ENCODE measurements at places on chromosomes 12 and 14.
A peak's percentile ranks its signal among the peaks of the same experiment; 100 is the strongest.

DNA sequence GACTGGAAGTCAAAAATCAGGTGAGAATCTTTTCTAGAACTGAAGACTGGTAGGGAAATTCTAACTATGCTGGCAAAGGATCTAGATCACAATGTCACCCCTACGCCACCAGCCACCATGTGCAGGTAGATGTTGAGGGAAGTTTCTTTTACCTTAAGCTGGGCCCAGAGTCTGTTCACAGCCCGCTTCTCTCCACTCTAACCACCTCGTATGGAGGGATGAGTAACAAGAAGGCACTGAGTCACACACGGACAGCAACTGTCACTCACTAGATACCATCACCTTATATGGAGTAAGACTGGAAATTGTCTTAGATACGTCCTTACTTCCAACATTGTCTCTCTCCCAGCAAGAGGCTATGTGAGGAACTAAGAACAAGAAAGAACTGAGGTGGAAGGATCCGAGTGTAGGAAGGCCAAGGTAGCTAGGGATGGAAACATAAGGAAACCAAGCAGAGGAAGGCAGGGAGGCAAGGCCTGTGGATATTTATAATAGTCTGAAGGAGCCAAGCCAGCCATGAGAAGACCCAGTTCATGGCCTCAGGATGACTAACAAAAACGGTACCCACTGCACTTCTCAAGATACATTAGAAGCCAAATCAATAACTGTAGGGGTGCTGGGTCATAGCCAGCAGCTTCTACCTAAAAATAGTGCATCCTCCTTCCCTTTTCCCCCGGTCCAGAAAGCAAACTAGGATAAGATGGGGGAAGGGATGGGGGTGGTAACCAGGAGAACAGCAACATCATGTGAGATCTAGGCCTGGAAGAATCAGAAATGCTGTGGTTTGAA, 15.5 kb downstream of the REM2 start:
- no peak for DNase-seq

GRCh38 chr14:61861320-61861865, 99.2 kb downstream of the SNAPC1 start:
- no peak for DNase-seq

DNA sequence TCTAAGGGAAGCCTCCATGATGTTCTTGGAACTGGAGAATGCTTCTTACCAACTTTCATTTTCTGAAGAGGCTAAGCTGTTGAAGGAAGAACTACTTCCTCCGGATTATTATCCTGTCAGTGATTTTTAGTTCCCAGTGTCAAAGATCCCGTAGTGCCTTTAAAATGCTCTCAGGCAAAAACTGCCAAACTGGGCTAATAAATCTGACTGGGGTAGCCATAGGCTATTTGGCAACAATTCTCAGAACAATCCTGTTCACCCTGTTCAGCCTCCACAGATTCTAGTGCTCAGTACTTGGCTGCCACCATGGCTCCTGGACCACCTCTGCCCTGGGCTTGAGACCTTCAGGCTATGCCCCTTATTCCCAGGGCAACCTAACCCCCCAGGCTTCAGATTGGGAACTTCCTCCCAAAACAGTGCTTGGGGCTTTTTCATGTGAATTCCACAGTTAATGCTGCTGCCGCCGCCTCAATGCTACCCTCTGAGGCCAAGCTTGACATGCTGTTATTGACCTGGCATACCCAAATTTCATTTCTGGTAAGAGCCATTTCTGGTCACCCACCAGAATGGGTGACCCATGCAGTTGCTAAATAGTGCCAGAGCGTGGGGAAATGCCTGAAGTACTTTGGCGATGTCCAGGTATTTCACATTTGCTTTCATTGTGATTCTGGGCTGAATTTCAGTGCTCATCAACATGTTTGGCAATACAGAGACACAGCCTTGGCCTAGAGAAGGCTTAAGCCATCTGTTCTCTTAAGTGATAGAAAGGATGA, 110.0 kb upstream of the ARHGAP5 start:
- DNase-seq, result no peak

DNA sequence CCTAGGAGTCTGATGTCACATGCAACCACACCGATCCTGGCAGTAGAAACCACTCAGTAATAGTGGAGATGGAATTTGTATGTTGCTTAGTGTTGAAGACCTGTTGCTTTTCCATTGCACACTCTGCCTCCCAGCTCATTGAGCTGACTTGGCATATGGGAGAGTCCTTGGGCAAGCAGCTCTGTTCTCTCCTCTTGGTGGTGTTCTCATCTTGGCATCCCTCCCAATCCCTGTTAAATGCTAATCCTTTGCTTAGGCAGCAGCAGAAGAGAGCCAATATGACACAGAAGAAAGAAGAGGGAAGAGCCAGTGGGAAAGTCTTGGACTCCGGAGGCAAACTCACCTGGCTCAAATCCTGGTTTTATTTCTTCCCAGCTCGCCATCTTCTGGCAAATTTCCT, 178.0 kb upstream of the CAND1 start:
- DNase-seq, result no peak

- DNase-seq, result no peak
These were observed 2.7 kb downstream of the M6PR start for GRCh38 chr12:8946733-8947132.

DNA sequence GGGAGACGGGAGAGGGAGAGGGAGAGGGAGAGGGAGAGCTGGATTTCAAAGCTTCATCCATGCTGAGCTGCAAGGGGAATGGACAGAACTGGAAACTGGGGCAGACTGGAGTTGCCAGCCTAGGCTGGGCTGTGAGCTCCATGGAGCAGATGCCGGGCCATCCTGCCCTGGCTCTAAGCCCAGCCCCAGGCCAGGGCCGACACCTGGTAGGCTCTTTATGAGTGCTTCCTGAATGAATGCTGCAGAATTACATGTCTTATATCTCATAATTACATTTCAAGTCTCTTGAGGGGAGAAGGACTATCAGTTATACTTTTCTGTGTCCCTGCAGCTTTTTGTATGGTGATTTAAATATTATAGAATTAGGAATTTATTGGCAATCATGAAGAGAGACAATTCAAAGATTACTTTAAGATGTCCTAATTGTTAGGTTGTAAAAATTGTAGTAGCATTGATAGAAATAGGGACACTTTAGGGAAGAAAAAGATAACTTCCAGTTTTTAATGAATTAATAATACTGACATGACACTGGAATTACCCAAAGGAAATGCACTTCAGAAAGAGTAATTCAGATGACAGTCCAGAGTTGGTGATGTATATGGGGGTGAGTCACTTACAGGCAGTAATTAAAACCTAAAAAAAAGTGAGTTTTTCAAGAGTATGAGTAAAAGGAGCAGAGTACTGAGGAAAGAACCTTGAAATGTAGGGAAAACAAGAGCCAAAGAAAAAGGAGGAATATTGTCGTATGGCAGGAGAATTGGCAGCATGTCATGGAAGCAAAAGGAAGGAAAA, 29.0 kb downstream of the SCYL2 start:
- no peak for DNase-seq

- DNase-seq, result no peak
These were observed 73.9 kb upstream of the HIF1A start for GRCh38 chr14:61621444-61621843.

GRCh38 chr12:65648461-65648860, 175.8 kb upstream of the HMGA2 start:
- DNase-seq, result no peak

DNA sequence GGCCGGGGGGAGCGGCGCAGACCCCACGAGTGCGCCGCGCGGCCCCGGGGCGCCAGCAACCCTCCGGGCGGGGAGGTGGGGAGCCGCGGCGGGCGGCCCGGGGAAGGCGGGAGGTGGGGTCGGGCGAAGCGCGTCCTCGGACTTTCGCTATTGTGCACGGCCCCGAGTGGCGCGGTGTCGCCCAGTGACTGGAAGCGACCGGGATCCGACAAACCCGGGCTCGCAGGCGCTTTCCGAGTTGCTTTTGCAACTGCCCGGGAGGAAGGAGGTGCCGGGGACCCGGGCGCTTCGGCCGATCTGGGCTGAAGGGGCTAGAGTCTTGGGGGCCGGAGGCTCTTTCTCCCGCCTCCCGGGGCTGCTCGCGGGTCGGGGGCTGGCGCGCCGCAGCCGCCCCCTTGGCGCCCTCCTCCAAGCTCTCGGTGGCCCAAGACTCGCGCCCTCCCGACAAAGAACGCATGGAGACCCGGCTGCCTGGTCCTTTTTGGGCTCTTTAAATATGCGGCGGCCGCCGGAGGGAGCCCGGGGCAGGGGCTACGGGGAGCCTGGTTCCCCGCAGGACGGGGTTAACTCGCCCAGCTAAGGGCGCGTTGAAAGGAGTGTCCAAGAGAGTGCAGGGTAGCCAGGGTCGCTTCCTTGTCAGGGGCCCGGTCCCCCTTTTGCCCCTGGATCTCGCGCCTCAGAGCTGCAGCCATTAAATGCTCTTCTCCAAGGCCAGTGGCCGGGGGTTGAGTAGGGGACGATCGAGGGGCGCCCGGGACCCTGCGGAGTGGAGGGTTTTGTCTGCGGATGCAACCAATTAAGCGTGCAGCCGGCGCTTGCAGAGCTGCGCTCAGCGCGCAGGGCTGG, 1.4 kb downstream of the HMGA2 start:
- peak; percentile 32 for DNase-seq

DNA sequence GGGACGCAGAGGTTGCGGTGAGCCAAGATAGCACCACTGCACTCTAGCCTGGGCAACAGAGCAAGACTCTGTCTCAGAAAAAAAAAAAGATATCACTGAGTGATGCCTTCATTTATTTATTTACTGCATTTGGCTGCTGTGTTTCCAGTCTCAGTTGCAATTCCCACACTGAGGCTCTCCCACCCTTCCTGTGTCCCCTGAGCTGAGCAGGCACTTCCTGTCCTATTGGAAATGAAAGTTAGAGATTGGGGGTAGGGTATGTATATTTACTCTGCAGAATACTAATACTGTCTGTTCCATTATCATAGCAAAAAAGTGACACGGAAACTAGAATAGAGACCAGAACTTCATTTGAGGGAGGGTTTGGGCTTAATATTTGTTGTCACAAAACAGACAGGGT, 1.6 kb upstream of the RBMS2 start:
- DNase-seq, result no peak
